M059J (cell line): ENCODE measurements at places on chromosomes 6 and 20. TPM values are rescaled to one million over a fixed set of nuclear protein-coding genes. Genes with fewer than 3 reads are reported as not detected.
A peak's percentile ranks its signal among the peaks of the same experiment; 100 is the strongest.

GRCh38 chr6:105892577-105893262, 193.4 kb upstream of the PRDM1 start:
- peak; percentile 59 for DNase-seq

GRCh38 chr6:121666814-121667213, 231.4 kb downstream of the GJA1 start:
- peak; percentile 81 for DNase-seq

DNA sequence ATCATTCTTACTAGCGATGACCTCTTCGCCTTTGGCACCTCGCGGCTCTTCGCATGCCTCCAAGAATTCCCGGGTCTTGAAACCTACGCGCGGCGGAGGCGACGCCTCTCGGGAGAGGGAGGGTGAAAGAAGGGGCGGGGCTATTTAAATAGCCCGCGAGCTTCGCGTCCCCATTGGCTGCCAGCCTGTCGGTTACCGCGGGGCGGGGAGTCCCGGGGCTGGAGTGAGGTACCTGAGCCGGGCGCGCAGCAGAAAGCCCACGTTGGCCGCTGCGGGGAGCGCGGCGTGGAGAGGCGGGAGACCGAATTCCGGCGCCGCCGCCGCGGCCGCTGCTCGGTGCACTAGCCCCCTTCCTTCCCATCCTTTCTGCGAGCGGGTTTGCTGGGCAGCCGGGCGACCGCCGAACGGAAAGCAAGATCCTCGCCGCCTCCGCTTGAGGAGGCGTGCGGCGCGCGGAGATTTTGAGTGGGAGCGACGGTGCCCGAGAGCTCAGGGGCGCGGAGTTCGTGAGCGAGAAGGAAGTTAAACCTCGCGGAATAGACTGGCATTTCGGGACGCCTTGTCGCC, at the start of gene BMP6:
Gene BMP6, plus strand, starts transcription at position 251 of the 567 bp plus-strand sequence. CDS start 857 bp downstream, outside the sequence.
- DNase-seq: peak; percentile 85

GRCh38 chr6:8194490-8194889, 92.1 kb upstream of the EEF1E1 start:
- DNase-seq: peak; percentile 26

The CALHM6 gene
- total RNA-seq: 6.3 and 6.9 TPM in 2 replicates

DNA sequence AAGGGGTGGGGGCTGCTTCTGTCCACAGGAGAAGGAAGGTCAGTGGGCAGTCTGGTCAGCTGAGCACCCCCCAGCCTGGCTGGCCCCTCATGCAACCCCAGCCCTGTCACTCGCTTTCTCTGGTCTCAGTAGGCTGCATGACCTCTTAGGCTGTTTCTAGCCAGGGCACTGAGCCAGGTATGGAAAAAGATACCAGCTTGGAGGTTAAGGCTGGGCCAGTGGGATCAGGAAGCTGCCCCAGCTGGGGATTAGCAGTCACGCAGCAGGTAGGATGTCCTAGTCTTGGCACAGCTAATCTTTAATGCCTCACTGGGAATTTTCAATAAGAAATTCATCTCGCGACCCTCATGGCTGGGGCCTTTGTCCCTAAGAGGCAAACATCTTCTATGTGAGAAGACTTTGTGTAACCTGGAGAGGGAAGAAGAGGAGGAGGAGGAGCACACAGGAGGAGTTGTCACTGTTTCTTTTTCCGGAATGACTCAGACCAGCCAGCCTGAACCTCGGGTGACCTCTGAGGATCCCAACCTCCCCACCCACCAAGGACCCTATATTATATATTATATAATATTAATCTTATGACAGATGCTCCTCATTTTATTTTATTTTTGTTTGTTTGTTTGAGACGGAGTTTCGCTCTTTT, 2.4 kb upstream of the BPIFA2 start:
- no peak for DNase-seq

DNA sequence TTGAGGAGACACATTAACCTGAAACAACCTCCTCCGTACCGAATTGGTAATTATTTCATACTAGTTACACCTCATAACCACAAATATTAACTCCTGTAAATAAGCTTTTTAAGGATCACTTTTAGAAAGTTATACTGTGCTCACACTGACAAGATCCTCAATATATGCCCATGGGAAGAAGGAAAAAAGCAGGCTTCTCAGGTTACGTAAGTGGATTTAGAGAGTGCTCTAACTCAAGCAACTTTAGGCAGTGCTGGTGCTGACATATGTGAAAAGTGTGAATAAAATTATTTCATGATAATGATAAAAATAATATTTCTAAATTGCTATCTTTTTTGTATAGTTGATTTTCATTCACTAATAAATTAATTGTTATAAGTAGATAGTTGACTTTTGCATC, 76.1 kb downstream of the PRKN start:
- DNase-seq: no peak

- no peak for DNase-seq
Measured at GRCh38 chr6:167568407-167569024, 243.6 kb downstream of the TTLL2 start.

- DNase-seq: peak; percentile 36
Measured at GRCh38 chr6:120077489-120077888, 727.9 kb upstream of the MAN1A1 start.

GRCh38 chr20:25275813-25276532, 28.1 kb downstream of the PYGB start:
- DNase-seq: no peak

GRCh38 chr6:50681213-50681824, 32.0 kb upstream of the TFAP2D start:
- no peak for DNase-seq
